MCF 10A (cell line): ENCODE measurements at places on chromosomes 13 and 19.

DNA sequence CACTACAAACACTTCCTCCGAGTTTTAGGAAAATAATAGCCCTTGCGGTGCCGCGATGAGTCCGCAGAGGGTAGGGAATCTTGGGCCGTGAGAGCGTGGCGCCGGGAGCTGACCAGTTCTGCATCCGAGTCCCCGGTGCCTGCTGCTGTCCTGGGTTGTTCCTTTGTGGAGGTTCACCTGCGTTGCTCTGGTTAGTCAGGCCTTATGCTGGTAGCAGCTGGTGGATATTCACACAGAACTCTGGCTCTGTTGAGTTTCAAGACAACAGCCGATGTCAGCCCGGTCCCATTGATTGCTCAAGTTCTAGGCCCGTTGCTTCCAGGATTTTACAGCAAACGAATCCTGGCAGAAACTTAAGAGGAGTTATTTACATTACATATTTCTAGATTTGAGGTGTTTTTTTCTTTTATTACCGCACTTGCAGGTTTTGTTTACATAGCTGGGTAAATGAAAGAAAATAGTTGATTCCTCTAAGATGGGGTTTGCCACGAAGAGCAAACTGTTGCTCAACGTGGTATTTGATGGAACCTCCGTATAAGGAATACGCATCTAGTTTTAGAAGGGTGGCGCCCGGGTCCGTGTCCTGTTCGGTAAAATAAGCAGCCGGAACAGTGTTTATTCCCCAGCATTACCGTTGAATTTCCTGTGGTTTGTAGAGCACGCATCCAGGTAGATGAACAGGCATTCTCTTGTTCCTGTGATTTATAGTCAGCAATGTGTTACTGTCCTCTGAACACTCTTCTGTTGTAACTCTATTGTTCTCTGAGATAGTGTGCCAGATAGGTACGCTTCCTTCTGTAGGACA, 1.3 kb downstream of the CLDN10 start:
- no peaks in the 10 kb centered on the region for H3K27me3 ChIP-seq
- no peaks in the 10 kb centered on the region for H3K36me3 ChIP-seq
- DNase-seq: no peak
- peaks cover 5% of the 10 kb centered on the region for H3K4me1 ChIP-seq

- DNase-seq: peak; percentile 64
- peak overlapping the region; percentile 71 for H3K4me3 ChIP-seq
- H3K27me3 ChIP-seq: no peaks in the 10 kb centered on the region
- H3K4me1 ChIP-seq: peaks cover 19% of the 10 kb centered on the region
- H3K36me3 ChIP-seq: no peaks in the 10 kb centered on the region
Observed at GRCh38 chr19:55080121-55080967, 4.7 kb downstream of the EPS8L1 start.

- no peak overlapping the region for H3K27ac ChIP-seq
- no peak for DNase-seq
- peaks cover 32% of the 10 kb centered on the region for H3K4me1 ChIP-seq
- H3K4me3 ChIP-seq: peak overlapping the region; percentile 84
- no peaks in the 10 kb centered on the region for H3K27me3 ChIP-seq
- peaks cover 26% of the 10 kb centered on the region for H3K36me3 ChIP-seq
Observed at GRCh38 chr19:49851456-49852259, 699 bp downstream of the PTOV1 start.

- H3K27ac ChIP-seq: no peak overlapping the region
- H3K4me1 ChIP-seq: no peaks in the 10 kb centered on the region
- no peak overlapping the region for H3K4me3 ChIP-seq
- H3K36me3 ChIP-seq: no peaks in the 10 kb centered on the region
- DNase-seq: no peak
Observed at GRCh38 chr13:24253520-24254145, 55.7 kb upstream of the C1QTNF9 start.

- DNase-seq: no peak
- H3K4me3 ChIP-seq: no peak overlapping the region
- no peaks in the 10 kb centered on the region for H3K27me3 ChIP-seq
- H3K27ac ChIP-seq: no peak overlapping the region
- no peaks in the 10 kb centered on the region for H3K36me3 ChIP-seq
- H3K4me1 ChIP-seq: no peaks in the 10 kb centered on the region
Observed at GRCh38 chr13:48859272-48860105, 116.2 kb upstream of the FNDC3A start.

- no peak overlapping the region for H3K4me3 ChIP-seq
- H3K36me3 ChIP-seq: no peaks in the 10 kb centered on the region
- DNase-seq: peak; percentile 72
- H3K27me3 ChIP-seq: no peaks in the 10 kb centered on the region
- H3K27ac ChIP-seq: no peak overlapping the region
Observed at GRCh38 chr13:109145631-109146030, 516.2 kb downstream of the MYO16 start.
